ENCODE measurements at places on chromosomes 4 and X.

- DNase-seq = no peak
Observed at GRCh38 chr4:182242787-182243186, 415 bp upstream of the TENM3 start.

DNA sequence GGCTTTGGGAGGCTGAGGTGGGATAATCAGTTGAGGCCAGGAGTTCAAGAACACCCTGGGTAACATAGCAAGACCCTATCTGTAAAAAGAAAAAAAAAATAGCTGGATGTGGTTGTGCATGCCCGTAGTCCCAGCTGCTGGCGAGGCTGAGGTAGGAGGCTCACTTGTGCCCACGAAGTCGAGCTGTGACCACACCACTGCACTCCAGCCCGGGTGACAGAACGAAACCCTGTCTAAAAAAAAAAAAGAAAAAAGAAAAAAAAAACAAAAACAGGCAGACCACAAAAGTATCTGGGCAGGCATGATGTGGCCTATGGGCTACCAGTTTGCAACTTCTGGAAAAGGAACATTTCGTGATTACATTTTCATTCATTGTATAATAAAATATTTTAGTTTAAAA lies 38.1 kb upstream of the RASGEF1B start:
- no peak for DNase-seq

DNA sequence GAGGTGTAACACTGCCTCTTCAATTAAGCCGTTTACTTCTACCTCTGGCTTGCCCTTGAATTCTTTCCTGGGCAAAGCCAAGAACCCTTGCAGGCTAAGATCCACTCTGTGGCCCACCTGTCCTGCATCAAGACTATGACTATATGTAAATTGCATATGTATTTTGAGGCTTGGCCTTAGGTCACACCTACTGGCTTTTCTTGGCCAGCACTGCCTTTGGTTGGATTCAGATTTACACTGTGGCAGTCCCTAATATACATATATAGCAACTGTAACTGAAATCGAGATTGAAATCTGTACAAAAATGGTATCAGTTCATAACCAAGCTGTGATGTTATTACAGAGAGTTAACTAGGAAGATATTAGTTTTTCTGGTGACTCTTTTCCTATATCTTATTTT lies 151.5 kb downstream of the CFAP47 start:
- DNase-seq = no peak

GRCh38 chr4:160284516-160284915 lies 1181.6 kb downstream of the RAPGEF2 start:
- no peak for DNase-seq

GRCh38 chr4:85676050-85676425 lies 201.1 kb downstream of the ARHGAP24 start:
- DNase-seq = no peak

- DNase-seq = no peak
Observed at GRCh38 chrX:75883446-75883845, 98.4 kb upstream of the MAGEE2 start.

DNA sequence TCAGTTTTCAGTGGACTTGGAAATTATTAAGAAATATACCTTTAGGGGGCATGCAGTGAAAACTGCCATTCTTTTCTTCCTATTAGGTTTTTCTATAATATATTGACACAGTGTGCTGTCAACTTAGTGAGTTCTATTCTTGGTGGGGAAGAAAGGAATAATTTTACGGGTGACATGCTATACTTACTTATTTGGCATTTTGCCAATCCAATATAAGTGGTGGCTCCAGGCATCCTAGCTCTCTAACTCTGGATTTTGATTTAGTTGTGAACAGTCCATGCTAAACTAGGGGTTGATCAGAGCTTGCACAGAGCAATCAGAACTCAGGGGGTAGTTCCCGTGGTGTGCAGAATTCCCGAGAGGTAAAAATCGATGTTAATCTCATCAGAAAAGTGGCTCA lies 277.7 kb upstream of the FTHL17 start:
- no peak for DNase-seq

DNA sequence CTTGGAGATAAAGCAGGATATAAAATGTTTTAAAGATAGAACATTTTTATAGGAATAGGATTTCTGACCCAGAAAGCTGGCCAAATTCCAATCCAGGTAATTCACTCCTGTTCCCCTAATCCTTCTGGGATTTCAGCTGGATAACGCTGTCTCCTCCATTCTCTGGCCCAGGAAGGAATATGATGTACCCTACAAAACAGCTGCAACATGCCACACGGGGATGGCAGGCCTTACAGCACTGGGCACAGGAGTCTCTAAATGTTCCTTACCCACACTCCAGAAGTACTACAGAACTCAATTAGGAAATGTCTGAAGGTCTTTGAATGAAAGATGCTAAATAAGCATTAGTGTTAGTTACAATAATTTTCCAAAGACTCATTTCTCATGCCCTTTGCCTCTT lies 15.8 kb downstream of the CAMK2D start:
- no peak for DNase-seq

- DNase-seq = no peak
Observed at GRCh38 chr4:15958562-15958961, 4.4 kb downstream of the FGFBP2 start.

- DNase-seq = no peak
Observed at GRCh38 chrX:108122748-108123147, 31.2 kb downstream of the ATG4A start.

- no peak for DNase-seq
Observed at GRCh38 chr4:7967501-7968261, 28.0 kb upstream of the AFAP1 start.

DNA sequence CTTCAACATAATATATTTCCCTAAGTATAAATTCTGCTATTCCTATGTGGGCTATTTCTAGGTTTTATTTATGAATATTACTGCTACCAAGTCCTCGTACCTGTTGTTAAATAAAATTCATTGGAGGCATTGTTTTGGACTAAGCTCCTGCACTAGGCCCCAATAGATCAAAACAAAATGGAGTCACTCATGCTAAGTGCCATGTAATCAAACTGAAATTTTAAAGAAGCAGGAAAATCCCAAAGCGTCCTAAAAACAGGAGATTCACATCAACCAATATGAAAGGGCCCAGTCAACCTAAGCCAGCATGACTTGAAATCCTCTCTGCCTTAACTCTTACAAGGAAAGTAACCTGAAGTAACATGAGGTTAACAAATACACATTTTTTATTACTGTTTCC lies 743.2 kb downstream of the TRAM1L1 start:
- DNase-seq = no peak

- DNase-seq = no peak
Observed at GRCh38 chrX:71632923-71633657, 14.8 kb upstream of the CXCR3 start.

GRCh38 chrX:29724316-29724715 lies 491.0 kb upstream of the MAGEB2 start:
- DNase-seq = peak; percentile 7

GRCh38 chrX:78314561-78314960 lies 12.8 kb downstream of the CYSLTR1 start:
- no peak for DNase-seq

DNA sequence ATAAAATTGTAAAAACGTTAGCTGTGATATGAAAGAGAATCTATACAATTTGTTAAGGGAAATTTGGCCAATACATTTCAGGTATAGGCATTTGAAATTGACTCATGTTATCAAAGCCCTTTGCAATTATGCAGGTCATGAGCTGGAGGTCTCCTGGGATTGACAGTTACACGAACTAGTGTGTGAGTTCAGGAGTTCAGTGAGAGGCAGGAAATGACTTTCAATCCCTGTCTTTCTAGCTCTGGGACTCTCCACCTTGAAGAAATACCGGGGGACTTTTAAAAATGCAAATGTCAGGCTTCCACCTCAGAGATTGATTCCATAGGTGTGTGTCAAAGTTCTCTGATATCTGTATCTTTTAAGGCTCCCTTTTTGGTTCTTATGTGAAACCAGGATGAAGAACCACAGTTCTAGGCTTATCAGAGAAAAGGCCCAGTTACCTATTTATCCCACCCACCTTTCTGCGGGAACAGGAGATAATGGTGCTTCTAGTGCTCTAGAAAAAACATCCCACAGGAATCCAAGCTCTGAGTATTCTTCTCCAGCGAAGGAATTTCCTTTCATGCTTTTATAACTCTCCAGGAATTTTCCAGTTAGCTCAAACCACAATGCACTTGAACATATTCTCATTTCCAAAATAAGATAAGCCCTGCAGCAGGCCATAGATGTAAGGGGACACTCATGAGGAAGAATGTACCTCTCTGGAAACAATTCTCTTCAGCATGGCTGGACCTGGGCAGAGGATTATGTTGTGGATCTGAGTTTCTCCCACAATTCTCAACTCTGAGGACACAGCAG lies 501.0 kb downstream of the IDS start:
- DNase-seq = peak; percentile 60

- DNase-seq = no peak
Observed at GRCh38 chrX:148380107-148380506, 120.3 kb upstream of the AFF2 start.

GRCh38 chrX:124228849-124229248 lies 103.6 kb upstream of the TEX13D start:
- no peak for DNase-seq

DNA sequence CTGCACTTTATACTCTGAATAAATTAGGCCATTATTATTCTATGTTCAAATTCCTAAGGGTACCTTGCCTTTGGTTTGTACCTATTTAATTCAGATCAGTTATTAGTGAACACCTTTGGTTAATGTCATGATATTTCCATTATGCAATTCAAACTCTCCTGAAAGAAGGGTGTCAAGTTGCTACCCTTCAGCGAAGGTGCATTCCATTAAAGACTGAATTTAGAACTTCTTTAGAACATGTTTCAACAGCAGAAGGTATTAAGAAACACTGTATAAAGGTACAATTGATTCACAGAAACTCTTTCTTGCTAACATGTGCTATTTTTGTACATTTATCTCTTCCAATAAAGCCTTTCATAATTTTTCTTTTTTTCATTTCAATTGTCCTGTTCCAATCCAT lies 1545.4 kb upstream of the PCDH10 start:
- DNase-seq = no peak

DNA sequence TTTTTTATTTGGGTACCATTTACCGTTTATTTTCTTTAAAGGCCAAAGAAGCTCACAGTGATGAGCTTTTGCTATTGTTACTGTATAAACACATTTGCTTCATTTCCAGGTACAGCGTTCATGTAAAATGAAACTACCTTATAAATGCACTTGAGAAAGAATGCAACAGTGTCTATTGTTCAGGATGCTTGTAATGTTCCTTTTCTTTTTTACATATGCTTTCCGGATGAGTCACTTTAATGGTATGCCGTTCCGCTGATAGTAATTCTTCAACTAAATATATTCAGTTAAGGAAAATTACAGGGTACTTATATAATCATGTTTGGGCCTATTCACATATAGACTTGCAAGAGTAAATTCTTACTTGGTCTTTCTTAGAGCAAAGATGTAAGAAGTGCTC lies 354.9 kb downstream of the RPA4 start:
- no peak for DNase-seq

- no peak for DNase-seq
Observed at GRCh38 chrX:10387011-10387410, 230.2 kb downstream of the CLCN4 start.

DNA sequence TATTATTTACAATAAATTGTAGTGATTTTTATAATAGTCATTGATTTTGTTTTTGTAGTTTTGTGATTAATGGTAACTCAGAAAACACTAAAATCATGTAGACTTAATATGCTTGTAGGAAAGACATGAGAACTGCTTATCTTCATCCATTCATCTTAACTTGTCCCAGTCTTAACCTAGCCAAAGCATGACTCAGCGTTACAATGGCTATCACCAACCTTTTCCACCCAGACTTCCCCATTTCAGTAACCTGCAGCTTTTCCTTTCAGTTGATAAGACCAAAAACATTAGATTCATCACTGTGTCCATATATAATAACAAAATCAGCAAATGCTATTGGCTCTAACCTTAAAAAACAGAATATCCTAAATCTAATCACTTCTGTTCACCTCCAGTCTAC lies 106.2 kb upstream of the KLF8 start:
- DNase-seq = no peak

DNA sequence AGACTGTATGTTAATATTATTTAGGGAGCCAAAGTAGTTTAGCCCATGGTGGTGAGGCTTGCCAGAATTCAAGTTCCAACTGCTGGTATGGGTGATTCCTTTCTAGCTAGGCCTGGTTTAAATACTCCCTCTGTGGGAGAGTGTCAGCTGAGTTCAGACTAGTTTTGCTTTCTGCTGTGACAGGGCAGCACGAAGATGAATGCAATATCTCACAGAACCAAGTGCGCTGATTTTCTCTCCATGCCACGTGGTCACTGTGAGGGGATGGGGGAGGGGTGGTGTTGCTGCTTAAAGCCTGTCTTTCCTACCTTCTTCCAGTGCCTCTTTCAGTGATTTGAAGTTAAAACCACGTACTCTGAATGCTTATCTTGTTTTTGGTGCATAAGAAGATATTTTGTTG lies 445.7 kb upstream of the CXorf51B start:
- no peak for DNase-seq

GRCh38 chr4:88022289-88022688 lies 14.9 kb downstream of the PKD2 start:
- DNase-seq = no peak

GRCh38 chr4:16670727-16671126 lies 227.7 kb downstream of the LDB2 start:
- no peak for DNase-seq

Measured in GM12865 (cell line).